ENCODE measurements at places on chromosomes 4 and X.

DNA sequence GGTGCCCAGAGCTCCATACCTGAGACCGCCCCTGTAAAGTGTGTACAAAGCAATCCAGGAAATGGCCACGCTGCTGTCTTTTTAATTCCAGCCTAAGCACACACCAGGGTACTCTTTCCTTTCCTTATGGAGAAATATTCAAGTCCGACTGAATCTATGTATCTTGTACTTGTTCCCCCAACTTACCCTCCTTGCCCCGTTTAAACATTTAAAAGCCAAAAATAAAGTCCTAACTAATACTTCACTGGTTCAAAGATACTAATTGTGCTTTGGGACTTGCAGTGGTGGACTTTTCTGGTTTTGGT lies 731 bp upstream of the AMMECR1 start:
- no peak for DNase-seq

GRCh38 chr4:143337600-143338287 lies 1.1 kb downstream of the GAB1 start:
- DNase-seq: no peak

DNA sequence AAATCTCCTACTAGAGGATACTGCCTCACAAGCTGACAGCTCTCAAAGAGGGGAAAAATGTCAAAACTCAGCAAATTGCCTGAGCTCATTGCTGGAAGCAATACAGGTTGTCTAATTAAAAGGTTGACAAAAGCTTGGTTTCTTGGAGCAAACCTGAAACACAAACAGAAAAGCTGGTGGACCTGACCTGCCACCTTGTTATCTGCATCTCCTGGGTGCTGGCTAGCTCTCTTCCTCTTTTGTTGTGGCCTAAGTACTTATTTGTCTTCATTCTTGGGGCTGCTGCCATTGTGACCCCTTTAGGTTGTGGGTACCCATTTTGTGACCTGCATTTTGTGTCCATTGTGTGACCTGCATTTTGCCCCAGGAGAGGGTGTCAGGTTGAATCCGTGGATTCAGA lies 184.5 kb downstream of the KIT start:
- DNase-seq: no peak

DNA sequence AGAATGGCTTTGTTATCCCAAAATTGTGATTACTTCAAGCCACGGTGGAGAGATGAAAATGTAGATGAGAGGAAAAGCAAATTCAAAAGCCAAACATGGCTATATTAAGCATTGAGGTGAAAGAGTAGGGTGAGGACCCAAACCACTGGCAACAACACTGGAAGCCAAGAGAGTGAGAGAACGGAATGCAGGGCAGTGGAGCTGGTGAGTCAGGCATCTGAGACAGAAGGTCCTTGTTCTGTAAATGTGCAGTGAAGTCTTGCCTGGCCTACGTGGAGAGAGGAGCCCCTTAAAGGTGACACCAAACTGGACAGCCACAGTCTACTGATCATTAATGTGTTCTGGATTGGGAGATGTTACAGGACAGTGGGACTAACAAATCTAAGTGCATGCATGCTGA lies 22.8 kb upstream of the SEC24B start:
- no peak for DNase-seq

GRCh38 chr4:26130841-26131432 lies 189.9 kb upstream of the RBPJ start:
- no peak for DNase-seq

DNA sequence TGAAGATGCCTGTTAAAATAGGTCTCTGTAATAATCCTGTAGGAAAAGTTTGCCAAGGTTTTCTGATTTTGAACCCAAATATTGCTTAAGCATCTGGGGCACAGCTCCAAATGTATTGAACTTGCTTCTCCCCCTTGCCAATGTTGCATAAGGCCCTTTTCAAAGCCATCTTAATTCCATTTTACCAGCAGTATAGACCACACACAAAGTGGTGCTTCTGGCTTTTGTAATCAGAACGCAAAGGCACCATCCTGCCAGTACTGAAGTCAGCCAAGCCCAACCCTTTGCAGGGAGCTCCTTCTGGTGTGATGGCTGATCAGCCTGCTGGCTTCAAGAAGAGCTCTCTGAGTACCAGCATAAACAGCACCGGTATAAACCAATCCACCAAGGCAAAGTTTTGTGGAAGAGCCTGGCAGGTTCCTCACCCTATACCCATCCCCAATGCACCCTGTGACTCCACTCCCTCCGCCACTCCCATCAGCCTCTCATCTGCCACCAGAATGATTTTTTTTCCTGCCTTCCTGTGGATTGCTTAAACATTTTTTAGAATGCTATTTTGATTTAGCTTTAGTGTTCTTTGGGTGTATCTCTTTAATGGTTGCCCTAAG lies 39.2 kb upstream of the USP9X start:
- no peak for DNase-seq

- DNase-seq: no peak
Measured at GRCh38 chr4:128241425-128241913, 46.1 kb downstream of the PGRMC2 start.

GRCh38 chr4:1367230-1367935 lies 20.4 kb downstream of the UVSSA start:
- no peak for DNase-seq

DNA sequence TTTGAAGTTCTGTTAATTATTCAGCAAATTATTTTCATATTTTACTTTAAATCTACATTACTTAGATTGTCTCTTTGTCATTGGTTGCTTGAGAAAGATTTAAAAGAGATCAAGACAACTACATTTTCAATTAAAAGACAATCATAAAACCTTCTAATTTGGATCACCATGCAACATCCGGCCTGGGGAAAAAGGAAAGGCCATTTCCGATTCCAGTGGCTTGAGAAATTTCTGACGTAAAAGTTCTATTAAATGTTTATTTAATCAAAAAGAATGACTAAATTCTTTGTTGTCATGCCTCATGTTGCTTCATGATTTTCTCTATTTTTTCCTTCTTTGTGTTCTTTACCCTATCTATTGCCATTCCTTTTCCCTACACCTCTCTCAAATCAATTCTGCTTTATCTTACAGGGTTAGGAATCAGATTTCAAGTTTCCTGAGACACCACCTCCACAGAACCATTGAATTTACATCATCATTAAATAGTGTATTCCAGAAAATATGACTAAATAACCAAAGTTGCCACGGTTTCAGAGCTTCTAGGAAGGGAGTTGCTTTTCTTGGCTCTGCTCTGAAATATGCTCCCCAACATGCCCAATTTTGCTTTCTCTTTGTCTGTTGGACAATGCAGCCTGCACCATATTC lies 124.6 kb upstream of the ACSL4 start:
- DNase-seq: no peak

DNA sequence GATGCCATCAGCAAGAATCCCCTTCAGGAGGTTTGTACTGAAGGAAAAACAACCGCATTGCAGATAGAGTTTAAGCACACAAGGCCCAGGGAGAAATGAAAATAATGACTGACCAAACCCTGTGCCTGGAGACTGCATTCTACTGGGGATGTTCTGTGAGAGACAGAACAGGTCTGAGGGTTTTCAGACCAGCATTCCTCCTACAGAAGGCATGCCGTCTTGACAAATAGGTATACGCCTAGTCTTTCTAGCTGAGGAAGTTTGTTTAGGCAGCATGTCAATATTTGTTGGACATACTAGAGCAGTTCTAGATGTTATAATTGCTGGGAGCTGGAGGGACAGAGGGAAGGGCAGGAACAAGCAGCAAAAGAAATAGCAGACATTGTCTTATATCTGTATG lies 68.4 kb upstream of the SCOC start:
- no peak for DNase-seq

- no peak for DNase-seq
Measured at GRCh38 chrX:154419688-154420401, 8.5 kb downstream of the TAFAZZIN start.
